Gastrocnemius medialis (tissue), 4 donors: ENCODE measurements at places on chromosomes 4 and X. TPM values are rescaled to one million over a fixed set of nuclear protein-coding genes. Genes with fewer than 3 reads are reported as not detected.

Gene MAP7D2
- total RNA-seq = not detected

Gene MAGEC2
- not detected for total RNA-seq

Gene MAOA
- 184 TPM for total RNA-seq

Gene SLC6A14
- not detected for total RNA-seq

Gene TMEM150C
- total RNA-seq = 7.5 TPM

Gene SHROOM3
- total RNA-seq = 0.20 TPM

DNA sequence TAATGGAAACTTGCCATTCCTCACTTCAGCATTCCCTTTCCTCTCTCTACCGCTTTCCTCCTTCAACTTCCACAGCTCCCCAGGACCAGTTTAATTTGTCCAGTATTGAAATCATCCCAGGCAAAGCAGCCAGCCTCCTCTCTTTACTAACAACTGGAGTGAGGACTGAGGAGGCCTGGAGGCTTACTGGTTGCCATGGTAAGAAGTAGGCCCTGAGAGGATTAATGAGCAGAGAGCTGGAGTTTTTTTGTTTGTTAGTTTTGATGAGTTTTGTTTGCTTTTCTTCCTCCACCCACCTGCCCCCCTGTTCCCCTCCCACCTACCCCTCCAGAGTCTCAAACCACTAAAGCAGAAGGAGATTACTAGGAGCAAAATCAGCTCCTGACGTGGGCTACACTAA lies 29.5 kb upstream of the PLP1 start:
- H3K36me3 ChIP-seq = no peaks in the 10 kb centered on the region
- H3K4me1 ChIP-seq = no peaks in the 10 kb centered on the region
- H3K27ac ChIP-seq = no peak overlapping the region

GRCh38 chr4:110626532-110627153 lies 3.8 kb upstream of the PITX2 start:
- no peak for DNase-seq
- no peaks in the 10 kb centered on the region for H3K36me3 ChIP-seq
- no peak overlapping the region for H3K27ac ChIP-seq
- H3K4me3 ChIP-seq = no peak overlapping the region

DNA sequence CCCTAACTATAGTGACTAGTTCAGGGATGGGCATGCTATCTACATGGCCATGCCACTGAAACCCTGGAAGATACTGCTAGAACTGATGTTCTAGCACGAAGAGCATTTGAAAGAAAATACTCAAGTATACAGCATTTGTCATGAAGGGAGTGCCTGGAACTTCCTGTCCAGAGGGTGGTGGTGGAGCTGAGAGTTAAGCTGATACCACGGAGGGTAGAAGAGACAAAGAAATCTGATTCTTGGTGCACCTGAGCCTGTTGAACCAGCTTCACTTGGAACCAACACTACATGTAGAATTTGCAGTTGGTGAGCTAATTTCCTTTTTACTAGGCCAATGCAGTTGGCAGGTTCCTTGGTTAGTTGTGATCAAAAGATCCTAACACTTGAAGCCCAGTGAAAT lies 116.4 kb downstream of the CCNG2 start:
- H3K27me3 ChIP-seq = no peaks in the 10 kb centered on the region
- DNase-seq = no peak
- no peak overlapping the region for H3K27ac ChIP-seq
- H3K36me3 ChIP-seq = no peaks in the 10 kb centered on the region
- H3K4me3 ChIP-seq = no peak overlapping the region

DNA sequence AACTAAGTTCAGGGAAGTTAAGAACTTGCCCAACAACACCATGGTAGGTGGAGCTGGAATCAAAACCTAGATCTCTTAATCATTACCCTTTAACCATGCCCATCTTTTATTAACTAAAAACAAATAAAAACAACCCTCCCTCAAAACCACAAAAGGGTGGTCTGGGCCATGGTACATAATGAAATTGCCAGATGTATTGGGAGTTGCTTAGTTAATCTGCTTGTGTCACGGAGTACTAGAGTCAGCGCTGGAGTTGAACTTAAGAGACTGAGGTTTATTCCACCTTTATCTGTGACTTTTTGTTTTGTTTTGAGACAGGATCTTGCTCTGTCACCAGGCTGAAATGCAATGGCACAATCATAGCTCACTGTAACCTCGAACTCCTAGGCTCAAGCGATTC lies 13.3 kb downstream of the LRRC66 start:
- H3K27ac ChIP-seq = no peak overlapping the region
- H3K4me1 ChIP-seq = no peaks in the 10 kb centered on the region
- no peak for DNase-seq

- no peak for DNase-seq
- peaks cover 13% of the 10 kb centered on the region for H3K4me1 ChIP-seq
- no peaks in the 10 kb centered on the region for H3K36me3 ChIP-seq
- no peak overlapping the region for H3K27ac ChIP-seq
Observed at GRCh38 chr4:170009291-170009690, 16.9 kb downstream of the MFAP3L start.

DNA sequence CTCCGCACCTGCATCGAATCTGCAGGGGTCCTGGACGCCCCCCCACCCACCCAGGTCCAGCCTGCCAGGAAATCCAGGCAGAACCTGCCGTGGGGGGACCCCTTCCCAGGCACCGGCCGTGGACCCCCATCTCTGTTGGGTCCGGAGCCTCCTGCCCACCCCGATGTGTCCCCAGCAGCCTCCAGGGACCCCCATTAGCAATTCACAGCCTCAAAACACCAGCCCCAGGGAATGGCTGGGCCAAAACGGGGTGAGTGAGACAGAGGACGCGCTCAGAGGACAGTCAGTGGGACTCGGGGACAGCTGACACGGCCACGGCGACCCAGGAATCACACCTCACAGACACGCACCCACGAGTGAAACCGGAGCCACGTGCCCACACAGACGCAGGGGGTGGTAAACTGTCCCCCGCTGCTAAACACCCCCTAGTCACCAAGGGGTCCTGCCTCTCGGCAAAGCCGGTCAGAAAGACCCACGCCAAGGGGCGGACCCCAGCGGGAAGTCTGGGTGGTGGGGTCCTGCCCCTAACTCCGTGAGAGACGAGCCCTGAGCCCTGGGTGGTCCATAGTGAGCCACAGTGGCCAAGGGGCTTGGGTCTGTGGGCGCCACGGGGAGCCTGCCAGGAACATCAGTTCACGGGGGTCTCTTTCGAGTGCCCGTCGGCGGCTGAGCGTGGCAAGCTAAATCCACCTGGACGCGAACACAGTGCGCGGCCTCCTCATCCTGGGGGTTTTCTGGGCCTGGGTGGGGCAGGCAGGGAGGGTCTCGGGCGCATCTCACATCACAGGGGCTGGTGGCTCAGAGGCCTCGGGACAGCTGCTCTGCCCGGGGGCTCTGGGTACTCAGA lies 126.5 kb upstream of the NKX1-1 start:
- DNase-seq = no peak
- H3K4me1 ChIP-seq = no peaks in the 10 kb centered on the region
- H3K36me3 ChIP-seq = no peaks in the 10 kb centered on the region
- H3K27ac ChIP-seq = no peak overlapping the region
- peaks cover 19% of the 10 kb centered on the region for H3K27me3 ChIP-seq

- H3K27me3 ChIP-seq = no peaks in the 10 kb centered on the region
- H3K4me1 ChIP-seq = no peaks in the 10 kb centered on the region
- DNase-seq = no peak
- H3K36me3 ChIP-seq = no peaks in the 10 kb centered on the region
- no peak overlapping the region for H3K4me3 ChIP-seq
Observed at GRCh38 chr4:177051473-177052060, 258.1 kb upstream of the NEIL3 start.

- no peak overlapping the region for H3K4me3 ChIP-seq
- no peaks in the 10 kb centered on the region for H3K27me3 ChIP-seq
- no peaks in the 10 kb centered on the region for H3K36me3 ChIP-seq
- no peaks in the 10 kb centered on the region for H3K4me1 ChIP-seq
- DNase-seq = no peak
Observed at GRCh38 chrX:119916310-119916709, 20.6 kb downstream of the AKAP14 start.

DNA sequence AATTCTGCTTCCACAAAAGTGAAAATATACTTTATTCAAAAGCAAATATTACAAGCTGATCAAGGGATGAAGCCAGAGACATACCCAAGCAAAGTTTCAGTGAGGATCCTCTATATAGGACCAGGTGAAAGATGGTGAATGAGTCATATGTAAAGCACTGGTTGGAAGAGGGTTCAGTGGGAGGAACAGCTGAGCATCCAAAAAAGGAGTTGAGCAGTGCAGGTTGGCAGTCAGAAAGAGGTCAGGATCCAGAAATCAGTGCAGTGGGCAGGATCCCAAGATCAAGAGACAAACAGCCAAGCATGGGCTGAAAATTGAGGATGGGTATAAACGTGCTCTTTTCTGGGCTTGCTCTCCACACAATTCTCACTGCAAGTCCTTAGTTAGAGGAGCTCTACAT lies 30.3 kb downstream of the OTC start:
- H3K4me1 ChIP-seq = no peaks in the 10 kb centered on the region
- DNase-seq = no peak
- H3K4me3 ChIP-seq = no peak overlapping the region
- no peaks in the 10 kb centered on the region for H3K36me3 ChIP-seq

GRCh38 chrX:96835660-96836289 lies 47.9 kb upstream of the RPA4 start:
- no peak for DNase-seq
- H3K36me3 ChIP-seq = no peaks in the 10 kb centered on the region
- H3K27me3 ChIP-seq = no peaks in the 10 kb centered on the region
- no peaks in the 10 kb centered on the region for H3K4me1 ChIP-seq
- H3K27ac ChIP-seq = no peak overlapping the region
- no peak overlapping the region for H3K4me3 ChIP-seq
